ENCODE measurements at places on chromosomes 1 and 21.
A peak's percentile ranks its signal among the peaks of the same experiment; 100 is the strongest.

GRCh38 chr1:178497903-178498478 lies 1.2 kb upstream of the CLEC20A start:
- no peak for DNase-seq

GRCh38 chr1:90850898-90851710 lies 134.0 kb upstream of the BARHL2 start:
- peak; percentile 66 for DNase-seq

DNA sequence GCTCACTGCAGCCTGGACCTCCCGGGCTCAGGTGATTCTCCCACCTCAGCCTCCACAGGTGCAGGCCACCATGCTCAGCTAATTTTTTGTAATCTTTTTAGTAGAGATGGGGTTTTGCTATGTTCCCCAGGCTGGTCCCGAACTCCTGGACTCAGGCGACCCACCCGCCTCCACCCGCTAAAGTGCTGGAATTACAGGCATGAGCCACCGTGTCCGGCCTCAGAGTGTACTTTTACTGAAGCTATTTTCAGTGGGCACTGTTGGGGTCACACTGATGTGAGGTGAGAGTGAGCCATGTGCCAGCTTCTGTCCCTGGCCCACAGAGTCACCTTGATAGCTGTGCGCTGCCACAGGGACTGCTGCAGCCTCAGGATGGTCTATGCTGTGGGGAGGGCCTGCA lies 25.3 kb upstream of the HHAT start:
- DNase-seq = no peak

DNA sequence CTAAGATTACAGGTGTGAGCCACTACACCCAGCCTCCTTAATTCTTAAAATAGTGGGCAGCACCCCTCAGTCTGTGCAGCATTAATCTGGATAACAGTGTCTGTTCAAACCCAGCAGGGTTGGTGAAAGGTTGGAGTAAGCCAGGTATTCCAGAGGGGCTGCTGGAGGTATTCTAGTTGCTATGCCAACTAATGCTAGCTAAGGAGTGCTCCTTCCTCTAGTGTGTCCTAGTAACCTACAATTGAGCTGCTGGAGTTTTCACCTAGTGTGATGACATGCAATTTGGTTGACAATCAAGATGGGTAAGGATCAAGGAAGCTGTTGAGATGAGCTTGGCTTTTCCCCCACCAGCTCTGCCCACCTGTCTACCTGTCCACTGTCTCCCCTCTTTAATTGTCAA lies 100.2 kb upstream of the IPO9 start:
- DNase-seq = no peak

DNA sequence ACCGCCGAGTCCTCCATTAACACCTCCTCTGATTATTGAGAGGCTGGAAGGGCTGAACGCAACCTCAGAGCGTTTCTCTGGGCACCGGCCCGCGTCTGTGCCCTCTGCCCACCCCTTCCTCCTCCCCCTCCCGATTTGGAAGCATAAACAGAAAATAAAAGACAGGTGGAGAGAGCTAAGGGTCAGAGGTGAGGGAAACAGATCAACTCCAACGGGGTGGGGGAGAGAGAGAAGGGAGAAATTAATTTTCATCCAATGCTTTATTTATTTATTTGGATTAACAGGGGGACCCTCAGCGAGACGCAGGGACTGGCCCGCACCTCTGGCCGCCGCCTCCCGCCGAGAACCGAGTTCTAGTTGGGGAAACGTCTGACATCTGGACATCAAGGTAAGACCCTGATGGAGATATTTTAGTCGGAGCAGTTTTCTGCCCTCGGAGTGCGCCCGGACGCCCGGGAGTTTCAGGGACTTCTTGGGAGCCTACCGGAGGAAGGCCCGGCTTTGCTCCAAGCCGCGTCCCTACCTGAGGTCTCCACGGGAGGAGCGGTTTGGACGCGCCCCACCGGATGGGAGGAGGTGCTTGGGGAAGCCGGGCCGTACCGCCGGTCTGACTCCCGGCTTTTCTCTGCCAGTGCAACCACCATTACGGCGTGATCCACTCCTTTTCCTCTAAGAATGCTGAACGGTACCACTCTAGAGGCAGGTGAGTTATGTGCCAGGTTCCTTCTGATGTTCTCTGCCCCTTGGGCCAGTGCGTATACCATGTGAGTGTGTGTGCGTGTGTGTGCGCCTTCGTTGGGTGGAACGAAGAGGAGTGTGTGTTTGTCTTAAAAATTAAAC lies 5.1 kb upstream of the LHX9 start:
- DNase-seq = no peak

DNA sequence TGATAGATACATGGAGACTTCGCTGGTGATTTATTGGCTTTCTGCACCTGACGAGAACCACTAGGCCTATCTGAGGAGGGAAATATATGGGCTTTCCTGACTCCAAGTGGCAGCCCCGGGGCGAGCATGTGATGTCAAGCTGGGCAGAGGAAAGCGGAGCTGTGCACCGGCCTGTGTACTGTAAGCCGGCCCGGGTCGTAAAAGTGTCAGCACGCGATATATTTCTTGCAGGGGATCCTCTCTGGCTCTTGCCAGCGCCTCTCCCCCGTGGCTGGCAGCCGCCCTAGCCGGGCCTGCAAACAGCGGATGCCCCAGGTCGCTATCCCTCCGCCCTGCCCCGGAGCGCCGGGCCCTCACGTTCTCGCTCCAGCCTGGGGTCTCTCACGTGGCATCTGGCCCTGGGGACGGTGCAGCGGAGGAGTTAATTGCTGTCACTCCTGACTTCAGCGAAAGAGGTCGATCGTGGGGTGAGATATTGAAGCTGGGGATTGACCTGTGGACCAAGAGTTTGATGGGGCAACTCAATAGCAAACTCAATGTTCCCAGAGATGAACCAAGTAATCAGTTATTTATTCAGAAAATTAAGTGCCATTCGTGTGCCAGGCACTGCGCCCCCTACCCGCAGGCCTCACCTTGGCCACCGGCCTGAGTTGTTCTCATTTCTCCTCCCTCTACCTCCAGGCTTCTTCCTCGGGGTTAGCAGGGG lies 41.0 kb upstream of the HAO2 start:
- DNase-seq = peak; percentile 1

DNA sequence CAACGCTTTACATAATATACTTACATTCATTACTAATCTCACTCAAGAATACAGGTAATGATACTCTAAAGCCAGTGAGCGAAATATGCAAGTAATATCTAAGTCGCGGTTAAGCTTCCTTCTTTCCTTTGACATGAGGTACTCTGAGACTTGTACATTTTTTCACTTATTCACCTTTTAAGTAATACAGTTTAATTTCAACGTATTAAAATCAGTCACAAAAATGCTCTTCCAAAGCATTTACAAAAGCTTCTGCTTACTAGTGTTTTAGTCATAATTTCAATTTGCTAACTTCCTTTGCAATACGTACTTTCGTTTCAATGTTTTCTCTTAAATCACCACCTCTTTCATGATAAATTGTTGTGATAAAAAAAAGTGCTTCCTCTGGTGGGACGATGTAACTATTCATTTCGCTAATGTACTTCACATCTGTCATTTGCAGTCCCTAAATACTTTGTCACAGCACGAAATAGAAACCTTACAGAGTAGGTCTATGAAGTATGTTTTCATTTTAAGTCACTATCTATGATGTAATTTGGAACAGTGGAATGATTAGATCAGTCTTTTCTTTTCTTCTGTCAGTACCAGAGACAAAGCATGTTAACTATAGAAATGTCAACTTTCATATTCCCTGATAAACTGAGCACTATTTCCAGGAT lies 34.0 kb upstream of the ADGRL4 start:
- no peak for DNase-seq

DNA sequence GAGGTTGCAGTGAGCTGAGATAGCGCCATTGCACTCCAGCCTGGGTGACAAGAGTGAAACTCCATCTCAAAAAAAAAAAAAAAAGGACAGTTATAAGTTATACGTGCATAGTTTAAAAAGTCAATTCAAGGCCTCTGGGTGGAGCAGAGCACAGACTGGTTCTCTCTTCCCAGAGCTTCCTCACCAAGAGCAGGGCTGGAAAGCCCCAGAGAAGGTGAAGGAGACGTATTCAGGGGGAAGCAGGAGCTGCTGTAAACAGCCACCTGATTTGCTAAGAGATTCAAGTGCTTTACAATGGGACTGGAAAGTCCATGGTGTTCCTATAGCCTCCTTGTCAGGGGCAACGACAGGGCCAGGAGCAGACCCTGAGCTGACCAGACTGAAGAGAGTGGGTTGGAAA lies 85.0 kb upstream of the LYST start:
- DNase-seq = no peak

DNA sequence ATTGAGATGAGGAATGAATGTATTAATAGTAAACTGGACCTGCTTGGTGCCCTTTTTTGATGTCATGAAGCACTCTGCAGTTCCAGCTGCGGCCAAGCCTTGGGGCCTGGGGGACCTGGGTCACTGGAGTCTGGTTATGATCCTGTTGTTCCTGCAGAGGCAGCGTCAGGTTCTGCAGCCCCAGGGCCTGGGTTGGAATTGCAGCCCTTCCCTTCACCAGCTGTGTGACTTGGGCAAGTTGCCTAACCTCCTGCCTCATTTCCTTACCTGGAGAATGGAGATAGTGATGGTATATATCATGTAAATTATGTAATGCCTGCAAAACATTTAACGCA lies 9.1 kb upstream of the ATP5PO start:
- DNase-seq = no peak

DNA sequence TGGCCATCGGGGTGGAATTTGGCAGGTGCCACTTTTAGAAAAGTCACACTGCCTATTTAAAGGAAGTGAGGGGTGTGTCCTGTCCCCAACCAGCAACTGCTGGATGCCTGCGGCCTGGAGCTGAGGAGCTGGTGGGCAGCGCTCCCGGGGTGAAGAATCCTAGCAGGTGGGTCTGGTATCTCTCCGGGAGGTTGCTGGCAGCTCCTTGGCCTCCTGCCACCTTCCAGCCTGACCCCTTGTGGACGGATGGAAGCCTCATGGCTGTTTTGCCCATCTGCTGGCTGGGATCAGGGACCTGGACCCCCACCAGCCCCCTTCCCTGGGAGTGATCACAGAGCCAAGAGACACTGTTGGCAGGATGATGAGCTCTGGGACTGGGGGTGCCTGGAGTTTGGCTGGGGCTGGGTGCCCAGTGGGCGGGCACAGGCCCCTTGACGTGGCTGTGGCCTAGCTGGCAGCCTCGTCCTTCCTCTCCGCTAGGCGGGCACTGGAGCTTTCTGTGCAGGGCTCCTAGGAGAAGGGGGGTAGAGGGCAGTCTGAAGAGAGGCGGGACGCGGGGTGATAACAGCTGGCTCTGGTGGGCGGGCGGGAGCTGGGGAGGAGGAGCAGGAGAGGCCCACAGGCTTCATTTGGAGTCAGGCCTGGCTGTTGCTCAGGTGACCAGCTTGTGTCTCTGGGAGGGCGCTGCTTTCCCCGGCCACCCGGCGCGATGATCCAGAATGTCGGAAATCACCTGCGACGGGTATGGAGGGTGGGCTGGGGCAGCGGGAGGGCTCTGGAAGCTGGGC lies at the start of gene ACOT11:
Gene ACOT11 (plus strand): TSS at position 628 of the 788 bp plus-strand sequence. CDS start 82 bp downstream, at position 710.
- DNase-seq = no peak

- DNase-seq = no peak
These were observed 115.5 kb upstream of the NCAM2 start for GRCh38 chr21:20882462-20883407.

DNA sequence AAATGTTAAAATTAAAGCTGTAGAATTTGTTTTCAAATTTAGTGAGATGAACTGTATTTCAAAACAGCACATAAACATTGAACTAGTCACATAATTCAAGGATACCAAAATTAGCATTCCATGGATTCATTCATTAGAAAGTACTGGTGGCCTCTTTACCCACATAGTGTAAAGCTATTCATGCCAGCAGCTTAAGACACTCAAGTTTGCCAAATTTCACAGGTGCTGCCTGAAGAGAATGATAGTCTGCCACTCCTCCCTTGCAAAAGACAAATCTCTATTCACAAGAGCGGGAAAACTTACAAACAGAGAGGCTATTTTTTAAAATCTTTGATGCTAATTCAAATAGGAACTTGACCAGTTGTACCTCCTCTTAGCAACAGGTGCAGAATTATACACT lies 337.0 kb downstream of the BRINP3 start:
- no peak for DNase-seq

DNA sequence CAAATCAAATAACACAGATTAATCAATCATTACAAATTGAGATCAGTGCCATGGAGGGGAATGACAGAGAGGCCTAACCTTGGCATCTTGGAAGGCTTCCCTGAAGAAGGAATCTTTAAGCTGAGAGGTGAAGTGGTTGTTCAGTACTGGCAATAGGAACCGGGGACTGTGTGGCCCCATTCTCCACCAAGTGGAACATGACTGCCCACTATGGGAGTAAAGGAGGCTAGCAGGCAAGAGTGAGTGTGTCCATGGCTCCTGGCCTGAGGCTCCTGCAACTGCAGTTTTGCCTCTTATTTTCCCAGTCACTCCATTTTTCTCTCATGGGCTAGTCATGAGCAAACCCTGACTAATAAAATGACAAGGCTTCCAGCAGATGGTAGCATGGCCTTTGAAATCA lies 112.2 kb upstream of the GJB5 start:
- DNase-seq = no peak

DNA sequence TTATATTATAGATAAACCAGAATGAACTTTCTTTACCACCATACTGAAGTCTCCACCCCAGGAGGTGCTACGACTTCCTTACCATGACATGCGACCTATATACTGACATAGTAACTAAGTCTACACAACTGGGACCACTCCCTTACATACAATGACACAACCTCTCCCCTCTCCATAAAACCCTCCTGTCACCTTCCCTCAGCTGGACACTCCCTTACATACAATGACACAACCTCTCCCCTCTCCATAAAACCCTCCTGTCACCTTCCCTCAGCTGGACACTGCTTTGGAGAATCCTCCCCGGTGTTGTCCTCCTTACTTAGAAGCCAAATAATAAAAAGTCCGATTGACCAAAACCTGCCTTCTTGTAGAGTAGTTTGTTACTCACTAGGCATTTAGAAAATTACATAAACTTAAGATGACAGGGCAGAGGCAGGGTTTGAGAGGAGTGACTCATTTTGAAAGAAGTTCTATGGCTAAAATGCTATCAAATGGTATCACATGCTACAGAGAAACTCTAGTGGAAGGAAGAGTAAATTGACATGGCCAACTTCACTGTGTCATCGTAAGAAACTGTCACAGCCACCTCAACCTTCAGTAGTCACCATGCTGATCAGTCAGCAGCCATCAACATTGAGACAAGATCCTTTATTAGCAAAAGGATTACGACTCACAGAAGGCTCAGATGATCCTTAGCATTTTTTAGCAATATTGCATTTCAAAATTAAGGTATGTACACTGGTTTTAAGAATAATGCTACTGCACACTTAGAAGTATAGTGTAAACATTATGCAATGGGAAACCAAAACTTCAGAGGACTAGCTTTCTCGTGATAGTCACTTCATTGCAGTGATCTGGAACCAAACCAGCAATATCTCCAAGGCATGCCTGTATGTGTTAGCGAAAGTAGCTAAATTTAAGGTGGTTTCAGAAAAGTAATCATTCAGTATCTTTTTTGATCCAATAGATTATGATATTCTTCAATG lies 56.4 kb downstream of the AHCTF1 start:
- no peak for DNase-seq

- no peak for DNase-seq
These were observed 470.9 kb downstream of the TTLL7 start for GRCh38 chr1:83527987-83528386.

Data from memory B cell (primary cell).